ENCODE measurements at places on chromosomes 5 and 9.
A peak's percentile ranks its signal among the peaks of the same experiment; 100 is the strongest.

DNA sequence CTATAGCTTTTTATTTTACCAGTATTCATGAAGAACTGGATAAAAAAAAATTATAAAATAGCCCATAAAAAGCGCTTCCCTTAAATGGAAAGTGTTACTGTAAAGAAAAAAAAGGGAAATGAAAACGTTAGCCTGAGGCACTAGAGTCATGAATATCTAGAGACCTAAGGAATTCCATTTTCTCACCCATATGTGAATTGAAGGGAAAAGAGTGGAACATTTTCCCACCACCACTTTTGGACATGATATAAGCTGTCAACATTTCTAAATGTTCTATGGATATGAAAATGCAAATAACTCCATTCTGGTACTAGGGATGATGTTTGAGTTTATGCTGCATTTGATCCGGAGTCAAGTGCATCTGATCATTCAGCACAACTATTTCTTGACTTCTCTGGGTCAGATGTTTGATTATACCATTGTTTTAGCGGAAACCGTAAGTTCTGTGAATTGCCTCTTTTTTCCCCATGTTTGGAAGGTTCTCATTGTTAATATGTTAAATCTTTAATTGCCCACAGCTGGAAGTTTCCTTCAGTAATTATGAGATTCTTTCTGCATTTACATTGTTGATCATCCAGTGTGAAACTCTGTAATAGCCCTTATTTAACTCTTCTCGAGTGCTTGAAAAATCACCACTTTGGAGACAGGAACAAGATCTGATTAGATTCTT lies 467.4 kb upstream of the SEMA6A start:
- DNase-seq = no peak

DNA sequence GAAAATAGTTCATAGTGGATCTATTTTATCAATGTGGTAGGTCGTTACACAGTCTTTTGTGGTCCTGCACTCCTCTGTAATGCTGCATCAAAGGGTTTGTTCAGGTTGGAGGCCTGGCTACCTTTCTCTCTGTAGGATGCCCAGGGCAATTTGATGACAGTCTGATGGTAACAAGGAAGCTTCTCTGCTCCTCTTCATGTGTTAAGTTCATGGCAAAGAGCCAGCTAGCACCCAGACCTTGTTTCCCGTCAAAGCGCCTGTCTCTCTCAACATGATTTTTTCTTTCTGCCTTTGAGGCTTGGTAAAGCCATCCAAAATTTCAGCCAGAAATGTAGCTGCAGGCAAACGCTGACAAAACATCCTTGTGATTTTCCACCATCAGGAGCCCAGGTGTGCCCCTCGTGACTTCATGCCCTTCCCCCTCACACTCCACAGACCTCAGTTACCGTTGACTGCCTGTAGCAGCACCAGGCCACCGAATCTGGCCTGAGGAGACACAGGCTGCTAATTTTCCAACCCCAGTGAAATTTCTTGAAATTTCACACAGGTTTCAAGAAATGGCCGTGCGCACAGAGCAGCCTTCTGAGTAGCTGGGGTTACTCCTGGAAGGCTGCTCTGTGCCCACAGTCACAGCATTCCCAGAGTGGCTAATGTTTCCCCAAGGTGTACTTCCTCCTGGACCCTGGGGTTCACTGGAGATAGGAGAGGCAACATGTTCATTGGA lies 292.7 kb downstream of the CWC27 start:
- no peak for DNase-seq

DNA sequence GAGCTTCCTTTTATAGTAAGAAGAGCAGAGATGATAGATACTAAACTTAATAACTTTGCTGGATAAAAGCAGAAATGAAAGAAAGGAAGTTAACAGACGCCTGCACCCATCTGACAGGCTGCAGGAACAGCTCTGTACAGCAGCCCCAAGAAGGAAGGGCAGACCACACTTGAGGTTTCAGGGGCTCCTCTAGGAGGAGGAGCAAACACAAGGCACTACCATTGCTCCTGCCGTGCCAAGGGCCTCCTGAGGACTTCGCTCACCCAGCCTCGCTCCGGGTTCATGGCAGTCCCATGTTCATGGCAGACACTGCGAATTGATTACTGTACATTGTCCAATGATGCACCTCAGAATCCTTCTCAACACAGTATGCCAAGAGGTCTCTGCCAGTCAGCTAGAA lies 85.1 kb downstream of the AMBP start:
- DNase-seq = no peak

DNA sequence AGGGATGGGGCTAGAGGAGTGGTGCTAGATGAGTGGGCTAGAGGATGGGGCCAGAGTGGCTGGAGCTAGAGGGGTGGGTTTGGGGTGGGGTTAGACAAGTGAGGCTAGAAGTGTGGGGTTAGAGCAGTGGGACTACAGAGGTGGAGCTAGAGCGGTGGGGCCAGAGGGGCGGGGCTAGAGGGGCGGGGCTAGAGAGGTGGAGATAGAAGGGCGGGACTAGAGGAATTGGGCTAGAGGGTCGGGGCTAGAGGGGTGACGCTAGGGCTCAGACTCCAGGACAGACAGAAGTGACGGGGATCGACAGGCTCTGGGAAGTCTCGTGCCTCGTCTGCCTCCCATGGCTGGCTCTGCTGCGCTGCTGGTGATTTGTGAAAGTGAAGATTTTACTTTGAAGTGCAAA lies 31.0 kb upstream of the TENT4A start:
- DNase-seq = no peak

DNA sequence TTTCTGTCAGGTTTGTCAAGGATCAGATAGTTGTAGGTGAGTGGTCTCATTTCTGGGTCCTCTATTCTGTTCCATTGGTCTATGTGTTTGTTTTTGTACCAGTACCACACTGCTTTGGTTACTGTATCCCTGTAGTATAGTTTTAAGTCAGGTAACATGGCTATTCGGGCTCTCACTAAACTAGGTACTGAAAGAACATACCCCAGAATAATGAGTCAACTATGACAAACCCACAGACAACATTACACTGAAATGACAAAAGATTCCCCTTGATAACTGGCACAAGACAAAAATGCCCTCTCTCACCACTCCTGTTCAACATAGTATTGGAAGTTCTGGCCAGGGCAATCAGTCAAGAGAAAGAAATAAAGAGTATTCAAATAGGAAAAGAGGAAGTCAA lies 535.3 kb upstream of the CYLC2 start:
- DNase-seq = no peak

GRCh38 chr5:8981496-8981895 lies 564.4 kb downstream of the SEMA5A start:
- DNase-seq = no peak

DNA sequence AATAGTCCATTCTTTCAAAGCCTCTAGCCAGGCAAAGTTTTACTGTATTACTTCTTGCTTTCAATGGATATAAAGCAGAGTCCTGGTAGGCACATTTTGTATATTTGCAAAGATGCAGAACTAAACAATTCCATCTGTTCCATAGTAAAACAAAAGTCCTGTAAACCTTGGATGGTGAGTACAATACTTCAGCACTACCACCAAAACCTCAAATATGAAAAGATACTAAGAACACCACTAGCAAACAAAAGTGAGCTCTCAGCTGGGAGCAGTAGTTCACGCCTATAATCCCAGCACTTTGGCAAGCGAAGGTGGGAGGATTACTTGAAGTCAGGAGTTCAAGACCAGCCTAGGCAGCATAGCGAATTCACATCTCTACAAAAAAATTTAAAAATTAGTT lies 195.0 kb downstream of the MSX2 start:
- no peak for DNase-seq

- DNase-seq = no peak
Observed at GRCh38 chr5:67221487-67222242, 25.1 kb upstream of the CD180 start.

DNA sequence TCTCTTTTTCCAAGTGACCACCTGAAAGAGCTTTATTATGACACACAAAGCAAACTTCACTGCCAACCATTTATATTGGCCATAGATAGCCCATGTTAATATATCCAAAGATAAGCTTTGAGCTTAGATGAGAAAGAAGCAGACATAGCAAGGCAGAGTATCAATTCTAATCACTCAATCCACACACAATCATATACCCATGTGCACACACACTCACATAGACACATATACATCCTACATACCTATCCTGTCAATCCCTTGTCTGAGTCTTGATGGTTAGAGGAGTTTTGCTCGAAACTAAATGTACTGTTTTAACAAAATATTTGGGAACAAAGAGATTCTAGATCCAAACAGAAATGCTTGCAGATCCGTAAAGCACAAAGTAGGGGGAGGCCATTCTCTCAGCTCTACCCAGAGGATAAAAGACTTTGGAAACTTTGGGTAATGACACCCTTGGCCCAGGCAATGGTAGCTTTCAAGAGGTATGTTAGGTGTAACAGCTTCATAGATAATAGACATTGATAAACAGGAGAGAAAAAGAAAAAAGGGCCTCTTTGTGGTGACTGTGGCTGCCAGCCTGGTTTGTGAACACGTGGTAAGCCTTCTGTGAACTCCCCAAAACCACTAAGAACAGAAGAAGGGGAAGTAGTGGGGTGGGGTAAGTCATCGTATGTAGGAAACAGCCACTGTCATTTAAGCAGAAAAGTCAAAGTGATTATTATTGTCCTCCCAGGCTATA lies 121.6 kb downstream of the TLR4 start:
- DNase-seq = no peak

GRCh38 chr9:37641331-37641730 lies 9.4 kb upstream of the FRMPD1 start:
- no peak for DNase-seq

GRCh38 chr9:88280816-88281382 lies 107.3 kb upstream of the SPIN1 start:
- DNase-seq = no peak

GRCh38 chr5:61887271-61887670 lies 418.7 kb upstream of the KIF2A start:
- DNase-seq = no peak

- no peak for DNase-seq
Observed at GRCh38 chr5:173778152-173778782, 109.9 kb upstream of the CPEB4 start.

GRCh38 chr9:87372356-87372851 lies 125.3 kb upstream of the DAPK1 start:
- no peak for DNase-seq

GRCh38 chr9:134234687-134235359 lies 70.5 kb upstream of the RNU6ATAC start:
- no peak for DNase-seq

DNA sequence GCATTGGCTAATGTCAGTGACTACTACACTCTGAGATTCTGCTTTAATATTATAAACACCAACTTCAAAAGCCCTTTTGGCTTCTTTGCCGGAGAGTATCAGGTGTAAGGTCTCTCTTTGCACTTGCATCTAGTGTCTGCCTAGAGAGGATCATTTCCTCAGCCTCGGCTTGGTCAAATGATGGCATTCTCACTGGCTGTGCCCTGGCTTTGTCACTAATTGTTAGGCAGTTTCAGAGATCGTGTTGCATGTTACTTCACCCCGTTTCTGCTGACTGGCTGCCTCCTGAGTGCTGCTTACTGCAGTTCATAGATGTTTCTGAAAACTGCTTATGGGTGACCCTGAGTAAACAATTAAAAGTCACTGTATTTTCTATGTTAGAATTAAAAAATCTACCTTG lies 48.8 kb downstream of the SLC1A3 start:
- DNase-seq = no peak

DNA sequence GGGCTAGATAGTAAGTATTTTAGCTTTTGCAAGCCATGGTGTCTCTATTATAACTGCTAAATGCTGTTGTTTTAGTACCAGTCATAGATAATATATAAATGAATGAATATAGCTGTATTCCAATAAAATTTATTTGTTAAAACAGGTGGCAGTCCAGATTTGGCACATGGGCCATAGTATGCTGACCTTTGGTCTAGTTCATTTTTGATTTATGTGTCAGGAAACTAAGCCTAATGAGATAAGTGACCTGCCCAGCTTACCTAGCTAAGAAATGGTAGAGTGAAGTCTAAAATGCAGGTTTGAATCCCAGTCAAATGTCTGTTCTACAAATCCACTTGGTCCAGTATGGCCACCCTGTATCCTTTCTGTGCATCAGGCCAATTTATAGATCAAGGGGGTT lies 139.3 kb downstream of the ALDH1A1 start:
- no peak for DNase-seq

DNA sequence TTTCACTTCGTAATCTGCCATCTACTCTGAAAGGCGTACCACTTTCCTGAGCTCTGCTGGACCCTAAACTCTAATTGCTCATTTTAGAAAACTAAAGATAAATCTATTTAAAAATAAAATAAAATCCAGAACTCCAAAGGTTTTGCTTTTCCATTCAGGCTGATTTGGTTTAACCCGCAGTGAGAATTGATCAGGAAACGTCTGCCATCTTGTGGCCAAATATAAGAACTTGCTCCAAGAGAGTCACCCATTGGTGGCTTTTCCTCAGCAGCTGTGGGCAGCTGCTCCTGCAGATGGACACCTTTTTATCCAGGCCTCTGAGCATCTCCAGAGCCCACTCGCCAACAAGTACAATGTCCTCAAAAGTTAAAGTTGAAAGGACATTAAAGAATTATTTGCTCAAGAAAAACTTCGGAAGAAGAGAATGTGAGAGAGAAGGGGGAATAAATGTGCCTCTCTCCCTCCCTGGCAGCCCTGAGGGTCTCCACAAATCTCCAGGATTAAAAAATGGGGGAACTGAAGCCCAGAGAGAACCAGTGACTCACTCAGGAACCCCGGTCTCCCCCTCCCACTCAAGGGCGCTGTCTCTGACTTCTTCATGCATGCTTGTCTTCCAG lies 4.1 kb downstream of the SAXO1 start:
- DNase-seq = peak; percentile 83

DNA sequence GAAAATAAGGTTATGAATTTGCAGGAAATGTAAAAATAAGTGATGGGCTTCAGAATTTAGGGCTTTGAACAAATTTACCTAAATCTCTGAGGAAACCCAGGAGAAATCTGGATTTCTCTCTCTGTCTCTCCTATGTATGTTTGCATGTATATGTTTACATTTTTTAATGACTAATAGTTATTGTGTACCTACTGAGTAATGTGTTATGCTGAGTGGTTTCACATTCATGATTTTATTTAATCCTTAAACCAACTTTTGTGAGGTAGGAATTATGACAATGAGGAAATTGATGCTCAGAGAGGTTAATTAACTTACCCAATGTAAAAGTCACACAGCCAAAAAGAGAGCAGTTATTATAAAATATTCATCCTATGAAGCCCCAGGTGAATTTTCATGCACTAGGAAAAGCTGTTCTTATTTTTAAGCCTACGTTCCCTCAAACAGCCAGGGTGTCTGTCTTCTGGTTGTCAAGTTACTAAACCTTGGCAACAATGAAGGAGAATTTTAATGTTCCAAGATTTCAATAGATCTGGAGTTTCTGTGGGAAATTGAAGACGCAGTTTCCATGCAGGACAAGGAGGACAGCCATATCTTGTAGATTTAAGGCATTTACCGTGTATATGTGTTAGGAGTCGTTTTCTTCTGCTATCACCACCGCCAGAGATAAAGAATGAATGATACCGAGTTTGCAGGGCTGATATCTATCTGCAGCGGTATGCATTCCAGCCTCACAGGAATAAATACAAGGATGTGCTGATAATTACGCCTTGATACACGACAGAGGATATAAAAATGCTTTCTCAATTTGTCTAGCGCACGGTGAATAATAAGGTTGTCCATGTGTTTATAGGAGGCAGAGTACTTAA lies 484.8 kb downstream of the ZSWIM6 start:
- no peak for DNase-seq
